ENCODE measurements at places on chromosomes 11 and 22.
A peak's percentile ranks its signal among the peaks of the same experiment; 100 is the strongest.

DNA sequence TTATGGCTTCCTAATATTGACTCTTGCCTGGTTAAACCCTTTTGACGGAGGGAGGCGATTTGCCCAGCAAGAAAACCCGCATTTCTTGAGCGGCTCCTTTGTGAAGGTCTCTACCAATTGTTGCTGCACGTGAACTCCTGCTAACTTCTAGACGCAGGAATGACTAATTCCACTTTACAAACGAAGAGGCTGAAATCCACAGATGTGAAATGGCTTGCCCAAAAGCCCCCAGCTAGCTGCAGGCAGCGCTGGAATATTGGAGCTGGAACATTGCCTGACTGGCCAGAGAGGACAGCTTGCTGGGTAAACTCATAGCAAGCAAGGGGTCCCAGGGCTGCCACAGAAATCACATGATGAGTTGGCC, 542 bp downstream of the GCAT start:
- no peak for DNase-seq

- no peak for DNase-seq
Observed at GRCh38 chr11:71131861-71132260, 120.5 kb downstream of the SHANK2 start.

- DNase-seq, result peak; percentile 12
Observed at GRCh38 chr11:68583041-68583446, 101.3 kb upstream of the GAL start.

DNA sequence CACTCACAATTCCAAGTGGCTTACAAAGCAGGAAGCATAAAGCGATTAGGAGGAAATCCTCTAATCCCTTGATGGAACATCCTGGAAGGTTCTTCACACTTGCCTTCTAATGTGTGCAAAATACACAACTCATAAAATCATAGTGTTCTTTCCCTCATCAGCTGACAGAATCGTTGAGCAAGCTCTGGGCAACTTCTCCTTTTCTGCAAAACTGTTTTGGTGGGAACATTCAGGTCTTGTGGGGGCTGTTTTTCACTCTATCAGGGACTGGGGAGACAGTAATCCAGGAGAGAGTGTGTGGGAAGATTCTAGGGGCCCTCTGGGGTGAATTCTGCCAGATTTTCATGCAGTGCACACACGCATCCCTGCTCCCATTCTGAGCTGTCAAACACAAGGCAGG, 53.2 kb downstream of the IRAG1 start:
- DNase-seq, result no peak

DNA sequence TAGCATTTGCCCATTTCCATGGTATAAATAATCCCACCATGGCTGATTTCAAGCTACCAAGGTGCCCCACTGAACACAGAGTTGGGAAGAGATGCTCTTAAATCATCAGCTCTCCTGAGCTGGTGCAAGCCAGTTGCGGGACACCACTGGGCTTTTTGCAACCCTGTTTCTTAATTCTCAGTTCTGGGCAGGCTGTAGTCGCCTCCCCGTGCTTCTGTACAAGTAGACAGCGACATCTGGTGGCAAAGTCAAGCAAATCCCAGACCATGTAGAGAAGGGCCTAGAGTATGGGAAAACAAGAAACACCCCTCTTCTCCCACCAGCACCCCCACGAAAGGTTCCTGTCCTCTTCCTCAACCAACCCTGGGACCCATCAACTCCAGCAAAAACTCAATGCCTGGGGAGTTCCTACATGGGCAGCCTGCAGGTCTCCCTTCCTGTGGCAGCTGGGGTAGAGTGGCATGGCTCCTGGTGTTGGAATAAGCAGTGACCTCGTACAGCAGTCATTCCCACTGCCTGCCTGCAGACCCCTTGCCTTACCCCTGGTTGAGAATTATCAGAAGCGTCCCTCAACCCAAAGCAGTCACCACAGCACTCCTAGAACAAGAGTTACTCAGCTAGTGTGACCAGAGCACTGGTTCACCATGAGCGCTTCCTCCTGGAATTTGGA, 68.4 kb downstream of the IGLL5 start:
- peak; percentile 73 for DNase-seq

DNA sequence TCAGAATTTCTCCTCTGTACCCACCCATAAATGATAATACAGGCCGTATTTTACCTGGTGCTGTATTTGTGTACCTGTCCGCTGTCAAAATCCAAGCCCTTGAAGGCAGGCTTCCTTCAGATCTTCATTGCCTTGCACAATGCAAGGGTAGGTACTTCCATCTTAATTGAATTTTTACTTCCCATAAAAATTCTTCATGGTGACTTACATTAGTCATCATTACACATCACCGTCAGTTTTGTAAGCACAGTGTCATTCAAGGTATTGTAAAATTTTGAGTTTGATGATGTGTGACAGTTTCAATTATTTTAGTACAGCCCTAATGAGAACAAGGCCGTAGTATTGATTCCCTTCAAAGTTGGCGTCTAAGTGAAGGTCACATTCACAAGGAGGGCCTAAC, 770 bp upstream of the TSG101 start:
- peak; percentile 38 for DNase-seq

DNA sequence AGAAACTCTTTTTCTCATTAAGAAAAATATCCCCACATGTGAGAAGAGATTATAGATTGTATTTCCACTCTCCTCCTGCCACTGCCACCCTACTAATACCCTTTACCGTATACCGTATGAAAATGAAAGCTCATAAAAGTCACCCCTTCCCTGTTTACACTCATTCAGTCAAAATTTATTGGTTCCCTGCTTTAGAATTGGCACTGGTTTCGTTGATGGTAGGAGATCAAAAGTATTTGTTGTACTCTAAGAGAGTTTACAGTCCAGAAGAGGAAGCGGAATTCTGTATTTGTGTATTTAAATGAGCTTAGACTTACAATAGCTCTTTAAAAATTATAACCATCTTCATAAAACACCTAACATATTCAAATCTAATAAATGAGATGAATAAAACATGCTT, 68.2 kb downstream of the BBOX1 start:
- DNase-seq, result no peak

Data from AG08396 (cell line).